AML-193 (cell line): ENCODE measurements at places on chromosomes 7 and 10.
A peak's percentile ranks its signal among the peaks of the same experiment; 100 is the strongest.

DNA sequence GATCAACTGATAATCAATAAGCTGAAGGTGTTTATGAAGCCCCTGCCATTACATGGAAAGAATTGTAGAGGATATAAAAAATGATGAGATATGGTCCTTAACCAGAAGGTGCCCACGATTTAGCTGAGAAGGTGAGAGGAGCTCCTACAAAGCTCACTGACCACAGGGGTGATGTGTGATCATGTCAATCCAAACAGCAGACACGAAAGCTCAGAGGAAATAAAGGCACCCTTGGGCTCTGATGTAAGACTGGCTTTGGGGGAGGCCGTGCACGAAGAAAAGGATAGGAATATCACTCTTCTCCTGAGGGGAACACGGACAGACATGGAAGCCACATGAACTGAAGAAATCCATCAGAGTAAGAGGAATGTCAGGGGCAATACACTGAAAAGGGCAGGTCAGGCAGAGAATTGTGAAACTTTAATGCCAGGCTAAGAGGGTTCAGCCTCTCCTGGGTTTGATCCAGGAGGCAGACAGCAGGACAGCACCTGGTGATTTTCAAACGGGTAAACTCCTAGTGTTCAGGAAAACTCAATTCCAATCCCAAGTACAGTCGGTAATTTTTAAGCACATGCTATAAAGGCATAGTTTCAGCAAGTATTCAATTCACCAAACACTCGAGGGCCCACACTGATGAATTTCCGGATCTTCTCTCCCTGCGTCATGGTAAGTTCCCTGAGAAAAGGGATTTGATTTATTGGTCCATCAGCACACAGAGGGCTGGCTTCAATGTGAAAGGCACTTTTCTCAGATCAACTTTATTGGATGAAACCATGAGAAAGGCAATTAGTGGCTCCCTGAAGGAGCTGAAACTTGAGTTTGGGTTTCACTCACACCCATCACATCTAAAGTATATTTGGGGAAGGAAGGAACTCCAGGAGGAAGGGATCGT is 163.8 kb downstream of the PRPF18 start:
- DNase-seq: no peak

DNA sequence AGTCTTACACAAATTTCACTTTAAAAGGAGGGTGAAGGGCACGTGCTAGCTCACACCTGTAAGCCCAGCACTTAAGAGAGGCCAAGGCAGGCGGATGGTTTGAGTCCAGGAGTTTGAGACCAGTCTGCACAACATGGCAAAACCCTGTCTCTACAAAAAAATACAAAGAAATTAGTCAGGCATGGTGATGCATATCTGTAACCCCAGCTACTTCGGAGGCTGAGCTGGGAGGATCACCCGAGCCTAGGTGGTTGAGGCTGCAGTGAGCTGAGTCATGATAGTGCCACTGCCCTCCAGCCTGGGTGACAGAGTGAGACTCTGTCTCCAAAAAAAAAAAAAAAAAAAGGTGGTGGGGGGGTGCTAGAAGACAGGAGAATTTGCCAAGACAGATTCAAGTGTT is 237.3 kb upstream of the KLF14 start:
- DNase-seq: no peak

- no peak for DNase-seq
Measured at GRCh38 chr7:70301673-70302185, 703.5 kb downstream of the AUTS2 start.

DNA sequence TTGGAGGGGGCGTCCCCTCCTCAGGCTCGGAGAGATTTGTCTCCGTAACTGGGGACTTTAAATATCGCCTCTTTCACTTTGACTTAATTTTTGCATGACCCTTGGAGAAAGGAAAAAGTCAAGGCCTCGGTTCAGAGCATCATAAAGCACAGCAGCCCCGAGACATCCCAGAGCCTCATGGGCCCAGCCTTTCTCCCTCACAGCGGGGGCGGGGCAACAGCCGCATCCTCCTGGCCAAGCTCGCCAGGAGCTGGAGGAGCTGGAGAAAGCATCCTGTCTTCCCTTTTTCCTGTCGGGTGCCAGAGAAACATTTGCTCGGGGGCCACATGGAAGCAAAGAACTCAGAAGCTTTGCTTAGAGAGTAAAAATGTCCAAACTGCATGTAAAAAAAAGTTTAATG is 43.6 kb upstream of the DPYSL4 start:
- no peak for DNase-seq

DNA sequence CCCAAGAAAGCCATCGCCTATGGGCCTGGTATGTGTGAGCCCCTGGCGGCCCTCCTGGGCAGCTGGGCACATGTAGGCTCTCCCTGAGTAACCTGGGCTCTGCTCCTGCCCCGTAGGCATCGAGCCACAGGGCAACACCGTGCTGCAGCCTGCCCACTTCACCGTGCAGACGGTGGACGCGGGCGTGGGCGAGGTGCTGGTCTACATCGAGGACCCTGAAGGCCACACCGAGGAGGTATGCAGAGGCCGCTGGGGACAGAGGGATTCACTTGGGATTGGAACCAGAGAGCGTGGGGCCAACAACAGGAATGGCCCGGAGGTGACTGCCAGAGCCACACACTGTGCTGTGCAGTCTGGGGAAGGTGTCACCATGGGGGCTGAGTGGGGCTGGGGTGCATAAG is 7.3 kb downstream of the FLNC start:
- no peak for DNase-seq

DNA sequence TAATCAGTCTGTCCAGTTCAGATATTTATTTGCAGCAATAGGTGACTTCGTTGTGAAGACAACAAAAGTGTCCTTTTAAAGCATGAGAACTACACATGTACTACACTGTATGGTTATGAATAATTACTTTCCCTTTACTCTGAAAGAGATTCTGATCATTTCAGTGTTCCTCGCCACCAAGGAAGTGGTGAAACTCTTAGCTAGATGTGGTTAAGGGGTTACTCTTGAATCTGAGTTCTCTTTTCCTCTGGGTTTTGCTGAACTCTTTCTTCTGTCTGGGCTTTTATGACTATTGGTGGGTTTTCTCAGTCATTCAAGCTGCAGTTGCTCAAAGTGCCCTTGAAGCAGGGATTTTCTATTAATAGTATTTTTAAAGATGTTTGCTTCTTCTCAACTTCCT is 127.9 kb upstream of the SEM1 start:
- peak; percentile 8 for DNase-seq

DNA sequence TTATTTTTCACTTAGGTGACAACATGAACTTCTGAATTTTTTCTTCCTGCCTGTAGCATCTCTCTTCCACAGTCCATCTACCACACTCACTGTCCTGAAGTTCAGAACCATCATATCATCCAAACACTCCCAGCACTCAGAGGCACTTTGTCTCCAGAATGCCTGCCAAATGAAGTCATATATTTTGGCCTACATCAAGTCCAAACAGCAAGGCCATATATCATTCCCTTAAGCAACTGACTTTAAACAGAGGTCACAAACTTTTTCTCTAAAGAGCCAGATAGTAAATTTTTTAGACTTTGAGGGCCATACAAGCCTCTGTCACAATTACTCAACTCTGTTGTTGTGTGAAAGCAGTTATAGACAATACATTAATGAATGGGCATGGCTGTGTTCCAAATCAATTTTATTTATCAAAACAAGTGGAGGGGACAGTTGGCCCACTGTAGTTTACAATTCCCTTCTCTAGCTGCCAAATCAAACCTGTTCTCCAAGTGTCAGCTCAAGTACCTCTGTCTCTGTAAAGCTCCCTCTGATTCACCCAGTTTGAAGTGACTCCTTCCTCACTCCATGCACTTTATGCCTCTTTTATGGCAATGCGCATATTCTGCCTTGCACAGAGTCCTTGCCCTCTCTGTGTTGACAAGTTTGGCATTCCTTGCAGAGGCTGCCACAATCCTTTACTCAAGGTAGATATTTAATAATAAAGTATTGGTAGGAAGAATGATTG is 305.7 kb downstream of the FZD1 start:
- DNase-seq: no peak

- no peak for DNase-seq
Measured at GRCh38 chr10:130929422-130930325, 381.8 kb downstream of the TCERG1L start.

- DNase-seq: no peak
Measured at GRCh38 chr10:58384544-58384998, 639 bp upstream of the TFAM start.

GRCh38 chr10:34231441-34232180 is 583.5 kb downstream of the PARD3 start:
- DNase-seq: no peak

GRCh38 chr7:110564246-110564645 is 526.7 kb upstream of the LRRN3 start:
- no peak for DNase-seq
